T-helper 2 cell (primary cell): ENCODE measurements at places on chromosomes 16 and 17.

- DNase-seq = no peak
Measured at GRCh38 chr16:85912211-85912974, 13.4 kb downstream of the IRF8 start.

- DNase-seq = no peak
Measured at GRCh38 chr16:14548933-14549788, 80.9 kb downstream of the PARN start.

- no peak for DNase-seq
Measured at GRCh38 chr17:65473363-65473762, 88.1 kb downstream of the AXIN2 start.

- DNase-seq = no peak
Measured at GRCh38 chr17:48021934-48022333, 15.7 kb downstream of the COPZ2 start.

DNA sequence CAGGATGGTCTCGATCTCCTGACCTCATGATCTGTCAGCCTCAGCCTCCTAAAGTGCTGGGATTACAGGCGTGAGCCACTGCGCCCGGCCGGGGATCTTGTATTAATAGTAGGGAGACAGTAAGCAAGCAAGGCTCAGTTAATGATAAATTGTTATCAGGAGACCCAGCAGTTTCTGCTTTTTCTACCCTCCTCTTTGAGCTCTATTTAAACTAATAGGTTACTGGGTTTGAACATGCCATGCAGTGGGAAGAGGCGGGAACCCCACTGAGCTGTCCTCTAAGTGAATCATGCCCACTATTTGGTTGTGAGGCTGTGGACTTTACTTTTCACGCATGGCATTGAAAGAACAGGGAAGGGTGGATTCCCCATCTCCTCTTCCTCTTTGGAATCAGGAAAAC lies 223.9 kb downstream of the WWOX start:
- DNase-seq = no peak

GRCh38 chr17:52148969-52149351 lies 9.6 kb downstream of the CA10 start:
- DNase-seq = no peak

GRCh38 chr16:68374246-68374805 lies 63.5 kb downstream of the PRMT7 start:
- no peak for DNase-seq

DNA sequence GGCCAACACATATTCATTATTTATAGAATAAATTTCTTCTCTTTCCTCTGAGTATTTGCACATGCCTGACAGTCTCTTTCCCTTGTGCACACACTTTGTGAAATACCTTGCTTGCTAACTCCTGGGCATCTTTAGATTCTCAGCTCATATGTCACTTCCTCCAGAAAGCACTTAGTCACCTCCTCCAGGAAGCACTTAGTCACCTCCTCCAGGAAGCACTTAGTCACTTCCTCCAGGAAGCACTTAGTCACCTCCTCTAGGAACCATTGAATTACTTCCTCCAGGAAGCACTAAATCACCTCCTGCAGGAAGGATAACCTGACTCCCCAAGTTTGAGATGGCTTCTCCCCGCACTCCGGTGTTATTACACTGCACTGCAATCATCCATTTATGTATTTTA lies 462.5 kb upstream of the EEF2KMT start:
- no peak for DNase-seq

DNA sequence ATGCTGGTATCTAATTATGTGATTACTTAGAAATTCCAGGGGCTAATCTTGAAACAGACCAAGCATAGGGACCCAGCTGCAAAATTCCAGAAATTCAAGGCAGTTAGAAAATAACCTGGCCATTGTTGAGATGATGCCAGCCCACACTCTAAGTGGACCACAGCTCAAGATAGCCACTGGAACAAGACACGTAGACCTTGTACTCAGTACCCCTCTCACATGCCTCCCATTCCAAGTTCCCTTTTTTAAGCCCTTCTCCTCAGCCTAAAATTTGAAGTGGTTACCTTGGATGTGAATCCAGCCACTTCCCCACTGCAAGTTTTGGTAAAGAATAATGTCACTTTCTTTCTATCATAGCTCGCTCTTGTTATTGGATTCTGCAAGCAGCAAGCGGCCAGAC lies 4.1 kb upstream of the ZNF19 start:
- DNase-seq = no peak

- DNase-seq = no peak
Measured at GRCh38 chr17:41536741-41537613, 8.9 kb upstream of the KRT19 start.

- no peak for DNase-seq
Measured at GRCh38 chr17:78903101-78903779, at the start of gene CEP295NL. Gene CEP295NL, minus strand, starts transcription at chr17:78903201. Its CDS starts 1,373 bp downstream, at chr17:78901828.

DNA sequence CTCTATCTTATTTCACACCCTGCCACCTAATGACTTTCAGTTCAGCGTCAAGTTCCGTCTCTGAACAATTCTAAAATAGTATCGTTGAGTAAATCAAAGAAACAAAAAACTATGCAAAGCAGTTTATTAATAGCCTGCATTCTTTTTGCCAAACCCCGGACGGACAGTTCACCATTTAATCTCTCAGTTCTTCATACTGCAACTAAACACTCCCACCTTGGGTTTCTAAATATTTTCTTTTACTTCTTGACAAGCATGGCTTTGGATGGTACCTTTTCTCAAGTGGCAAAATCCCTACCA lies 1.2 kb downstream of the MYH11 start:
- DNase-seq = no peak

GRCh38 chr17:80591788-80592187 lies 47.1 kb downstream of the RPTOR start:
- no peak for DNase-seq

DNA sequence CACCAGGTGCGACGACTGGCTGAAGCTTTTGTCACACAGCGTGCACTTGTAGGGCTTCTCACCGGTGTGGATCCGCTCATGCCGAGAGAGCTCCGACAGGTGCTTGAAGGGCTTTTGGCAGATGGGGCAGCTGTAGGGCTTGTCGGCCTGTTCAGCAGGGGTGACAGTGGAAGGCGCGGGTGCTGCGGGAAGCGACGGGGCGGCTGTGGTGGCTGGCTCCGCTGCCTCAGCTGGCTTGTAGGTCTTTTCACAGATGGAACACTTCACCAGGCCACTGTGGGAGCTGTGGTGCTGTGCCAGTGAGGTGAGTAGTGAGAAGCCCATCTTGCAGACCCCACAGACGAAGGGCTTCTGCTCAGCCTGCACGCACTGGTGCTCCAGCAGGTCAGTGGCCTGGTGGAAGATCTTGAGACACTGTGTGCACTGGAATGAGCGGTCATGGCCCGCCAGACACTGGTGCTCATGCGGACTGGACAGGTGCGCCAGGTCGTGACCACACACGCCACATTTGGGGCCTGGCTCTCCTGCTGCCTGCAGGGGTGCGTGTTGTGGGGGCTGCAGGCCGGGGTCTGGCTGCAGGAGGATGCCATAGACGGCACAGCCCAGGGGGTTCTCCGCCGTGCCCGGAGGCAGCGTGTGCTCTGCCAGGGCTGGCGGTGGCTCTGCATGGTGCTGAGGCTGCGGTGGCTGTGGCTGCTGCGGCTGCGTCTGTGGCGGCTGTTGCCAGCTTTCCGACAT lies 2.8 kb downstream of the ZNF319 start:
- no peak for DNase-seq

DNA sequence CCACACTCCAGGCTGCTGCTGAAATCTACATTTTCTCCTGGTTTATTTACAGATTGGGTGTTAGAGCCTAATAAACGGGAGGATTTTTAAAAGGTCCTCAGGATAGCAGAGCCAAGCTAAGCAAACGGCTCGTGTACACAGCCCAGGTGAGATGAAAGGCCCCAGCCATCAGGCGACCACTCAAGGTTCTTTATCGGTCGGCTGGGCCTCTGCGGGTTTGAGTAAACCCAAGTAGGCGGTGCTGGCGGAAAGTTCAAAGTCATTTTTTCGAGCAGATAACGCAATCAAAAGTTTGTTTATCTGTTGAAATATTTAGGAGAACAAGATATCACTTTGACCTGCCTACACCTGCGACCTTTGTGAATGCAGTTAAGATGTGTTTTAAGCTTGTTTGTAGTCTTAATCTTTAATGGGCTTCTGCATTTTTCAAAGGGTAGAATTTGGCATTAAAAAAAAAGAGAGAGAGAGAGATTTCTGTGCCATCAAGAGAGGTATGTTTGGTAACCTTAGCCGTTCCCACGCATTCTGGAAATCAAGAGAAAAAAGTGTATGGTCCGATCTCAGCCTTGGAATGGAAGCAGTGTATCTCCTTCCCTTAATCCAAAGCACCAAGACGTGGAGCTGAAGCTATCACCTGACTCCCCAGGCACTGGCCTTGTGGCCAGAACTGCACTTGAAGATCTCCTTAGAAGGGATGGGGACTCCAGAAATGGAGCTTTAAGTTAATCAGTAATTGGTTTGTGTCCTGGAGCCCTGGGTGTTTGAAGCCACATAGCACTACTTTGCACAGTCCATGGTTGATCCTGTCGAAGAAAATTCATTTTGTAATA lies 301.7 kb upstream of the IRX5 start:
- DNase-seq = no peak

DNA sequence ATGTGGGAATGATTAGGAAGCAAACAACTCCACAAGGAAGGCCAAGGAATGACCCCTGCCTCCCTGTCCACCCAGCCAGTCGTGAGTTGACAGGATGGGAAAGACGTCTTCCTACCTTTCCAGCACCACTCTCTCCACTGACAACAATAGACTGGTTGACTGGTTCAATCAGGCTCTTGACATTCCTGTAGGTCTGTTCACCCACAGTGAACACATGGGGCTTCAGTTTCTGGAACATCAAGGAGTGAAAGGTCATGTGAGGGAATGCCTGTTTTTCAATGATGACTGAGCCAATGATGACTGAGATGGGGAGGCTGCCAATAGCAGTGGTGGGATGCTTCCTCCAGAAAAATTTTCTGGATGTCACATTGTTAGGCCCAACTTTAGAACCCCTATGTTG lies 9.6 kb downstream of the MYO19 start:
- DNase-seq = no peak

DNA sequence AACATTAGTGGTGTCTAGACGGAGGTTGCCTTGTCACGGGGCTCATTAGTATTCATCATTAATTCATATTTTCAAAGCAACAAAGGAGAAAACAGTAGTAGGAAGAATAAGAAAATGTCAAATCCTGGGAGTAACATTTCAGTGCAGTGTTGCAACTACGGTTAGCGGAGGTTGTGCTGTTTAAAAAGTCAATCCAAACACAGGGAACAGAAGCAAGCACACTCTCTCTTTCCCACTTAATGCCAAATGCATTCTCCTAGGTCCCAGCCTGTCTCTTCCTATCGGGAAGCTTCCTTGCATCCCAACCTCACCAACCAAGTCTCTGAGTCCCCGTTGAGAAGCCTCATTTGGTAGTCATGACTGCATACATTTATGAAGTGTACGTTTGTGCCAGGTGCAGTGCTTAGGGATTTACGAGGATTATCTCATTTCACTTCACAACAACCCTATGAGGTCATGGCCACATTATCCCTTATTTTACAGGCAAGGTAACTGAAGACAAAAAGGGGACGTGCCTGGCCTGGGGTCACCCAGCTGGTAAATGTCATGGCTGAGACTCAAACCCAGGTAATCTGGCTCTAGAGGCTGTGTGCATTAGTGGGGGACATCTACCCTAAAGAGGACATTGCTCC lies 283.6 kb upstream of the SALL1 start:
- DNase-seq = no peak

DNA sequence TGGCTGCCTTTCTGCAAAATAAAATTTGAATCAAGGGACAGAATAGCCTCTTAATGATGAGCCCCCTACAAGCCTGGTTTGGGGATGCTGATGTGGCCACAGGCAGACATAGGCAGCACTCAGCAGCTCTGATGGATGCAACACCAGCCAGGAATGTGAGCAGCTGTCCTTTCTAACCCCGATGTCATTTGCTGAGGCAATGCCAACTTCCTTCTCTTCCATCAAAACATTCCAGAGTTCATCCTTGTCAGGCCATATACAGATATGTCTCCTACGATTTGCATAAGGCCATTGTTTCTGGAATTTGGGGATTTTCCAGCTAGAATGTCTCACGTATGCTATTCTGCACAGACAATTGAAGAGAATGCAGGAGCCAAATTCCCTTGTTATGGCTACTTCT lies 52.1 kb upstream of the MYOCD start:
- no peak for DNase-seq

- DNase-seq = no peak
Measured at GRCh38 chr17:75965468-75965867, 13.5 kb downstream of the ACOX1 start.

DNA sequence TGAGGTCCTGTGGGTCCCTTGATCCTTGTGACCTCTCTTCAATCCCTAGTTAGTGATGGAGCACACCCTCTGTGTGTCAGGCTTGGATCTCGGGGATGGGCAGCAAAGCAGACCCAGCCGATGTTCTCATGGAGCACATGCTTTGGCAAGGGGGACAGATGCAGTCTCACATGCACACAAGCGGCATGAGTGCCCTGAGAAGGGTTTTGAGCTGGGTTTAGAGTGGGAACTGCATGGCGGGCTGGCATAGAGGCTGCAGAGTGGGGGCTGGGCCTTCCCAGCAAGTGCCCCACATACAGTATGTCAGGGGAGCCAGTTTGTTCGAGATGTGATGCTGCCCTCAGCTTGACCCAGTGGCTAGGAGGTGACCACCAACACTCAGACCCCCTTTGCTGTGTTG lies 41.6 kb downstream of the B9D1 start:
- no peak for DNase-seq

DNA sequence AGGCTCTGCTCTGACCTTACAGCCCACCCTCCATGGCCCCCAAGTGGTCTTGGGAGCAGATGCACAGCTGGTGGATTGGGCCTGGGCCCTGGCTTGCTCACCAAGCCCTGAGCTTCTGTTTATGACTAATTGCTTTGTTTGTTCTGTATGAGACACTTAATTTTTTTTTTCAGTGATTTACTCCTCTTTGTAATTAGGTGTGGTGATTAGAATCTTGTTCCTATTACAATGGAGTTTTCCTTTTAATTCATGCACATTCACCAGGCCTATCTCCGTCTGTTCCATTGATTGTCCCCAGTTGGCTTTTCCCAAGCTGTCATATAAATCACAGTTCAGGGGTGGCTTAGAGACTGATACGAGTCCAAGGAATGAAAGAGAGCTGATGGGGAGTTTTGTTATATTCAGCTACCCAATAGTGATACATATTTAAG lies 242.3 kb downstream of the CCDC182 start:
- no peak for DNase-seq

GRCh38 chr17:76506408-76507345 lies 5.5 kb upstream of the RHBDF2 start:
- peak; percentile 77 for DNase-seq

- no peak for DNase-seq
Measured at GRCh38 chr16:12699161-12699560, 104.5 kb downstream of the CPPED1 start.

GRCh38 chr16:10558746-10559641 lies 21.4 kb downstream of the EMP2 start:
- no peak for DNase-seq
